ENCODE measurements at places on chromosomes 4 and X.
A peak's percentile ranks its signal among the peaks of the same experiment; 100 is the strongest.

- DNase-seq, result no peak
These were observed 80.3 kb upstream of the LSM6 start for GRCh38 chr4:146095091-146095690.

DNA sequence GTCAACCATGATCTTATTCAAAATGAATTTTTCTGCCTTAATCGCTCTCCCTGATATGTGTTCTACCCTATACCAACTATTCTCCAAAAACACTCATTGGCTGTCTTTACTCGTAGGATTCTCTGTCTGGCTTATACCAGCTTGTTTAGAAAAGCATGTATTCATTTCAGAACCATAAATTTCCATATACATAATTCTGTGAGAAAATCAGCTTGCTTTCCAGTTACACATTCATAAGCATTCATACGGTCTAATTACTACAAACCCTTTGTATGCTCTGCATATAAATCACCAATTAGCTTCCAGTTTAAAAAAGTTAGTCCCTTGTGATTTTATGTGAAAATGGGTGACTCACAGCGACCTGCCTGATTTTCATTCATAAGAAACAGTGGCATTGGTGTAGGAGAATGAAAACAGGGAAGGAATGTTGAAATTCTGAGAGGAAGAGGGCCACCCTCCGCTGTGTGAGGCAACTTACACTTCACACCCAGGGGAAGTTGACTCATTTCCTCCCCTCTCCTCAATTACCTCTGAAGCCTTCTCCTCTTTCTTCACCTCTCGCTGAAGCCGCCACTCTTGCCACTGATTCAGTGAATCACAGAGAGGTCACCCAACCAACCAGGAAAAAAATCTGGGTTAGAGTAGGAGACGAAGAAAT, 63.3 kb downstream of the MEPE start:
- DNase-seq, result no peak

- DNase-seq, result no peak
These were observed 13.6 kb downstream of the TNIP3 start for GRCh38 chr4:121150486-121150885.

- no peak for DNase-seq
These were observed 62.5 kb downstream of the LEF1 start for GRCh38 chr4:108106186-108106585.

- DNase-seq, result no peak
These were observed 1712.5 kb downstream of the C4orf33 start for GRCh38 chr4:130808492-130808891.

DNA sequence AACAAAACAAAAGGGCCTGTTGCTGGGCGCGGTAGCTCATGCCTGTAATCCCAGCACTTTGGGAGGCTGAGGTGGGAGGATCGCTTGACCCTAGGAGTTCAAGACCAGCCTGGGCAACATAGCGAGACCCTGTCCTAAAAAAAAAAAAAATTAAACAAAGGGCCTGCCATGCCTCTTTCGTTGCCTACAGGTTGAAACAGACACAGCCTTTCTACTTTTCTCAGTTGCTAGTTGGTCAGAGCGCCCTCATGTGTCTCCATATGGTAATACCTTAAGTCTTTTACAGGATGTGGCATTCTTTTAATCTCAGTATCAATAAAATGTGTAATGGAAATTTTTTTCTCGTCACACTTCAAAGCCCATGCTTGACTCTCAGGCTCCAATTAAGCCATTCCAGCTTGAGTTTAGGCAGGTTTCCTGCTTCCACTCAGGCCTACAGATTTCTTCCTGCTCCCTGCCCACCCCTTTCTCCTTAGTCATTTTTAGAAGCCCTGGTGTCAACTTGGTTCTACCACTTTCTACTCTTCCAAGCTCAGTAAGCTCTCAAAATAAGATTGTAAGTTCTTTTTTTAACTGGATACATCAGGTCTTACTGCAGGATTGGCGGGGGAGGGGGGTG, 4.6 kb upstream of the SOWAHD start:
- DNase-seq, result no peak

DNA sequence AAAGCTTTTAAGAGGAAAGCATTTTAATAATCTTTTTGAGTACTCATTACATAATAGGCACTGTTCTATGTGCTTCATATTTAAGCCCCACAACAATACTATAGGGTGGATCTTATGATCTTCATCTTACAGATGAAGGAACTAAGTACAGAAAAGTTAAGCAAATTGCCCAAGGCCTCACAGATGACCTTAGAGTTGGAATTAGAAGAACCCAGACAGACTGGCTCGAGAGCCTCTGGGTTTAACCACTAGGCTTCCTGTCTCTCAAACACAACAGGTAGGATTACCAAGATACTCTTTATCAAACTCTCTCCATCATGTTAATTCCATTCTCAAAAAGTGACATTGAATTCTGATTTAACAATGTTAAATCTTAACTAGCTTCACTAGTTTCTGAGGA, 23.8 kb downstream of the TRPC5 start:
- no peak for DNase-seq

GRCh38 chrX:133389975-133390374, 25.3 kb downstream of the GPC4 start:
- DNase-seq, result no peak

- DNase-seq, result no peak
These were observed 76.6 kb downstream of the F11 start for GRCh38 chr4:186342582-186342981.

DNA sequence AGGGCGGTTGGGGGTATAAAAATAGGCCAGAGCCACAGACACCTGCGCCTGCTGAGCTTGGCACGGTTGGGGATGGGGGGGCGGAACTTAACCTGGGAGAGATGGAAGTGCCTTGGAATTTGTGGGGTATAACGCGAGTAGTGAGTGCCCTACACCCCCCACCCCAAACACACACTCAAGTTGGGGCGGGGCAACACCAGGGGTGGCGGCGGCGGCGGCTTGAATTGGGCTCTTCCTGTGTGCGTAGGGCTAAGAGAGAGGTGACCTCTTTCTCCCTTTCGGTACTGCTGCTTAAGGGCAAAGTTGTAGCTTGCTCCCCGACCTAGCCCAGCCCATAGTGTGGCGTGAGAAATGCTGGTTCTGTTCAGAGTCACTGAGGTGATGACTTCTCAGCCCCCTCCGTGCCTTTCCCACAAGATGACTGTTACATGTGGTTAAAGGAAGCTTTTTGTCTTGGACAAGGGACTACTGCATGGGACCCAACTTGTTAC, 839 bp downstream of the STK26 start:
- peak; percentile 63 for DNase-seq

- peak; percentile 52 for DNase-seq
These were observed 64.1 kb upstream of the LAS1L start for GRCh38 chrX:65598559-65599147.

DNA sequence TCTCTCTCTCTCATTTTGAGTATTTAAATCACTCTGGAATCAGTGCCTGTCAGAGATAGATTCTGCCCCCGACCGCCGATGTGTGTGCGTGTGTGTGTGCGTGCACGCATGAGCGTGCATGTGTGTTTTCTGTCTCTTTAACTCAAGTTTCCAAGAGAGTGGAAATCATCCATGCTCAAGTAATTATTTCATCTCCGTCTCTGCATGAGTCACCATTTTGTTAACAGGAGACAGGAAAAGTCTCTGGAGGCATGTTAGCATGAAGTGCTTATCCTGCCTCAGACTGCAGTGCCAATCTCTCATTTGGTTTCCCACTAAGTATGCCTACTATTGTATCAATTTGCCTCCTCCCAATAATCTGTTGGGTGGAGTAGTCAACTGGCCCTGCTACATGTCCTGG, 182.9 kb upstream of the NHS start:
- DNase-seq, result no peak

DNA sequence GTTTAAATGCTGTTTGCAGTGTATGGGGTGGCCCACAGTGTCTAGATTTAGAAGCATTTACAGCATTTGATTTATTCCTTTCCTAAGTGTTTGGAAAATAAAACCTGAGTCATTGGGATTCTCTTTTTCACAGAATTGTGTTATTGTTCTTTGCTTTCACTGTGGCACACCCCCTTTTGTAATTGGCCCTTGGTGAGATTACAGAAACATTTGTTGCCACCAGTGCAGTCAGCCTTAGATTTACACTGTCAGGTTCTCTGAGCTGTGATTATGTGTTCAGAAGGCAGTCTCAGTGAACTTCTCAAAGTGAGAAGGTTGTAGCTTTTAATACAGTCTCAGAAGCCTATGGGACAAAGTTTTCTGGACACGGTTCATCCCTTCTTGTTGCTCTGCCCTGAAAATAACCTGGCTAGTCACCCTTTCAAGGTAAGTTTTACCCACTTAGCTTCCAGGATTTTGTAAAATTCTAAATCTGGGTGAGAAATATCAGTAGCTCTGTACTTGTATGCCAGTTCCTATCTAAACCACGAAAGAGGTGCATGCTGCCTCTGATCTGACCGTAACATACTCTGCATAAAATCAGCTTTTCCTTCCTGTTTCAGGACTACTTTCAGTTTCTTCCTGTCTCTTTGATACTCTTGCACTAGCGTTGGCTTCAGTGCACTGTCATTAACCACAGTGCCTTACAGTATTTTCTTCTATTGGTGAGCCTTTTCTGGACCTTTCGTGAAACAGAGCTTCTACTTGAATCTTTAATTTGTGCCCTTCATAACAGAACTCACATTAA, 12.6 kb downstream of the RUFY3 start:
- peak; percentile 79 for DNase-seq

DNA sequence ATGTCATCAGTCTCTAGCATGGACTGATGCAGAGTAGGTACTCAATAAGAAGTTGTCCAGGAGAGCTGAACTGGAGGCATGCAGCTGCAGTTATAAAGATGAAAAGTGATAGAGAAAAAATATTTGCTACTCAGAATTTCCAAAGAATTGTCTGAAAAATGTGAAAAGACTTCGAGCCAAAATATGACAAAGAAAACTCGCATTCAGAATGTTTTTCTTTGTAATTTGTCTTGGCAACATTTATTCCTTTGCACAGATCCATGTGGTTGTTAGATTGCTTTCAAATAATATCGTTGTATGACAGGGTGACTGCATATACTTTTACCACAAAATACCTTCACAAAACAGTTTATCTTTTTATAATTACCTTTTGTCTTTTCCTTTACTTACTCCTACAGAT, 128.0 kb upstream of the SLC4A4 start:
- no peak for DNase-seq

DNA sequence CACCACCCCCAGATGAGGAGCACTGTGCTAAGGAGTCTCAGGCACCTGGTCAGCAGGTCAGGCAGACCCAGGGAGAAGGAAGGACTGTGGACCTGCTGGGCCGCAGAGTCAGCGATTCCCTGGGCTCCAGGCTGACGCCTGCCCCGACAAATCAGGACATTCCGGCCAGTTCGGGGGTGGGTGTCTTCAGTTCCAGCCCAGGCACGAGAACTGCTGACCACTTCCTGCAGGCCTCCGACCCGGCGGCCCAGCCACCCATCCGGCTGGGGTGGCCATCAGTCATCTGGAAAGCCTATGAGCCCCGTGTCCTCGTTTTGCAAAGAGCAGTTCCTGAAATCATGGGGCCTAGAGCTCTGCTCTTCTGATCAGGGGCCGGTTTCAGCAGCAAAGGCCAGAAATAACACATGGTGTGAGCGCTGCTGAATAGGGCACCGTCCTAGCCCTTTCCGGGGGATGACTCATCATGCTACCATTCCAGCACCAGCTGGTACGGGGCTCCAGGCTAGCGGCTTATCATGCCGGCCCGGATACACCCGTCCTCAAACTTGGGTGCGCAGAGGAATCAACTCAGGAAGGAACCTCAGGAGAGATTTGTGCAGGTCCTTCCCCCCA, 7.8 kb upstream of the SH3TC1 start:
- DNase-seq, result no peak

GRCh38 chr4:42133006-42133405, 19.4 kb downstream of the BEND4 start:
- DNase-seq, result no peak

Data from natural killer cell (primary cell).